Activated CD4-positive, alpha-beta T cell treated with anti-CD3 and anti-CD28 coated beads for 36 hours (primary cell): ENCODE measurements at places on chromosomes 2 and 18. TPM values are rescaled to one million over a fixed set of nuclear protein-coding genes. Genes with fewer than 3 reads are reported as not detected.

- no peak overlapping the region for H3K4me3 ChIP-seq
- peaks cover 5% of the 10 kb centered on the region for H3K27me3 ChIP-seq
- no peak for DNase-seq
- H3K36me3 ChIP-seq = peaks cover 5% of the 10 kb centered on the region
- H3K4me1 ChIP-seq = no peaks in the 10 kb centered on the region
Measured at GRCh38 chr2:20409039-20409438, 37.8 kb upstream of the RHOB start.

DNA sequence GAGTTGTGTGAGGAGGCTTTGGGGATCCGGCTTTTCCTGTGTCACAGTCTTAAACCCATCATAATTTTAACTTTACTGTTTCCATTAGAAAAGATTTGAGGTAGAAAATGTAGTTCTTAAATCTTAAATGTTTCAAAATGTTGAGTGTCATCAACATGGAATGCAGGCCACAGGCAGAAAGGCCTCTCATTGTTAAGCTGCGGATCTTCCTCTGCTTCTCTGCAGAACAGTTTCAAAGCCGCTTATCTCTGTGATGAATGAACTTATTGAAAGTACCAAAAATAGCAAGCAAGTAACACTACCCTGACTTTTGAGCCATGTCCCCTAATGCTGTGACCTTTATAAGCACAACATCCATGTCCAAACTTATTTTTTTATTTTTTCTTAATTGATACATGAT lies 1645.8 kb downstream of the DPP10 start:
- no peaks in the 10 kb centered on the region for H3K36me3 ChIP-seq
- H3K4me3 ChIP-seq = no peak overlapping the region
- no peak overlapping the region for H3K27ac ChIP-seq
- no peak for DNase-seq

- peaks cover 4% of the 10 kb centered on the region for H3K27me3 ChIP-seq
- H3K4me1 ChIP-seq = peaks cover 50% of the 10 kb centered on the region
- no peaks in the 10 kb centered on the region for H3K36me3 ChIP-seq
- no peak overlapping the region for H3K27ac ChIP-seq
- no peak overlapping the region for H3K4me3 ChIP-seq
- DNase-seq = peak; percentile 23
Measured at GRCh38 chr18:23986600-23987359, 27.8 kb upstream of the TTC39C start.

DNA sequence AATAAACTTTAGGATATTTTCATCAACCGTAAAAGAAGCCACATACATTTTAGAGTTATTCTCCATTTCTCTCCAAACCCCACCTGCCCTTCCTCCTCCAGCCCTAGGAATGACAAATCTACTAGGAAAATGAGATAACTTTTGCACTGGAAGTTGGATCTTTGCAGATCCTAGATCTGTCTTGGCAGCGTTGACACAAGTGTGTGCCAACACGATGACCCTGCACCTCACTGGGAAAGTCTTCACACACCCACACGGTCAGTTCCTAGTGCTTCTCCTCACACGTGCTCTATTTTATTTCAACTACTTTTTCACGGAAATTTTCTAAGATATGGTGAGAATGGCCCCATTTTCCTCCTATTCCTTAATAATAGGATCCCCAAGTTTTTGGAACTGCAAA lies 14.1 kb upstream of the HPCAL1 start:
- H3K27ac ChIP-seq = no peak overlapping the region
- H3K4me3 ChIP-seq = no peak overlapping the region
- DNase-seq = no peak
- no peaks in the 10 kb centered on the region for H3K4me1 ChIP-seq

GRCh38 chr2:47004905-47005495 lies 89.4 kb upstream of the MCFD2 start:
- H3K27ac ChIP-seq = no peak overlapping the region
- DNase-seq = no peak
- no peaks in the 10 kb centered on the region for H3K27me3 ChIP-seq
- no peaks in the 10 kb centered on the region for H3K4me1 ChIP-seq
- H3K36me3 ChIP-seq = peaks cover 17% of the 10 kb centered on the region
- no peak overlapping the region for H3K4me3 ChIP-seq

DNA sequence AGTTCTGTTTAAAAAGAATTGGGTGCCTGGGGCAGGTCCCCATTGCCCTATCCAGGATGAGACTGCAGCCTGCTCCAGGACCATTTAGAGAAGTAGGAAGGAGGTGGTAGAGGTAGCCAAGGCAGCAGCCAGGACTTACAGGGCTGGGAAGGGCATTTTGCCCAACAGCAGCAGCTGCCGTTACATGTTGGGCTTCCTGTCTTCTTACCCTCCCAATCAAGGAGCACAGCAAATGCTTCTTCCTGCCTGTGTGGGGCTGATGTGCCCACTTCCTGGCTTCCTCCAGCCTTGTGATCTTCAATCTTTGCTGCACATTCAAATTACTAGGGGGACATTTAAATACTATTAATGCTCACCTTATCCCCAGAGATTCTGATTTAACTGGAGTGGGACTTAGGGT lies 112.0 kb downstream of the QPCT start:
- H3K36me3 ChIP-seq = no peaks in the 10 kb centered on the region
- H3K27me3 ChIP-seq = no peaks in the 10 kb centered on the region
- DNase-seq = peak; percentile 34
- peaks cover 59% of the 10 kb centered on the region for H3K4me1 ChIP-seq
- no peak overlapping the region for H3K4me3 ChIP-seq
- H3K27ac ChIP-seq = peak overlapping the region; percentile 68

GRCh38 chr2:9462886-9463697 lies 11.3 kb upstream of the IAH1 start:
- peaks cover 9% of the 10 kb centered on the region for H3K4me1 ChIP-seq
- peaks cover 36% of the 10 kb centered on the region for H3K36me3 ChIP-seq
- no peak for DNase-seq
- H3K27me3 ChIP-seq = no peaks in the 10 kb centered on the region
- H3K4me3 ChIP-seq = no peak overlapping the region

DNA sequence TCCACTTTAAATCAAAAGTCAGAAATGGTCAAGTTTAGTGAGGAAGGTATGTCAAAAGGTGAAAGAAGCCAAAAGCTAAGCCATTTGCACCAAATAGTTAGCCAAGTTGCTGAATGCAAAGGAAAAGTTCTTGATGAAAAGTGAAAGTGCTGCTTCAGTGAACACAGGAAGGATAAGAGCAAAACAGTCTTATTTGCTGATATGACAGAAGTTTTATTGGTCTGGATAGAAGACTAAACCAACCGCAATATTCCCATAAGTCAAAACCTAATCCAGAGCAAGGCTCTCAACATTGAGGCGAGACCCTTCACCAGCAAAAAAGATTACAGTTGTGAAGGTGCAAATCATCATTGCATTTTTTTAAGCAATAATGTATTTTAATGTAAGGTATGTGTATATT lies 496.5 kb upstream of the LRATD1 start:
- no peaks in the 10 kb centered on the region for H3K36me3 ChIP-seq
- H3K4me1 ChIP-seq = no peaks in the 10 kb centered on the region
- no peak overlapping the region for H3K4me3 ChIP-seq
- DNase-seq = no peak

- no peak overlapping the region for H3K4me3 ChIP-seq
- no peak for DNase-seq
- H3K27ac ChIP-seq = no peak overlapping the region
- H3K36me3 ChIP-seq = no peaks in the 10 kb centered on the region
Measured at GRCh38 chr2:217527590-217528202, 475.1 kb downstream of the TNS1 start.

Gene NPAS2
- total RNA-seq = 12.0 TPM

- no peaks in the 10 kb centered on the region for H3K27me3 ChIP-seq
- DNase-seq = no peak
- peaks cover 39% of the 10 kb centered on the region for H3K36me3 ChIP-seq
- H3K4me1 ChIP-seq = no peaks in the 10 kb centered on the region
- H3K27ac ChIP-seq = no peak overlapping the region
- no peak overlapping the region for H3K4me3 ChIP-seq
Measured at GRCh38 chr18:79749251-79750191, 48.2 kb upstream of the KCNG2 start.

DNA sequence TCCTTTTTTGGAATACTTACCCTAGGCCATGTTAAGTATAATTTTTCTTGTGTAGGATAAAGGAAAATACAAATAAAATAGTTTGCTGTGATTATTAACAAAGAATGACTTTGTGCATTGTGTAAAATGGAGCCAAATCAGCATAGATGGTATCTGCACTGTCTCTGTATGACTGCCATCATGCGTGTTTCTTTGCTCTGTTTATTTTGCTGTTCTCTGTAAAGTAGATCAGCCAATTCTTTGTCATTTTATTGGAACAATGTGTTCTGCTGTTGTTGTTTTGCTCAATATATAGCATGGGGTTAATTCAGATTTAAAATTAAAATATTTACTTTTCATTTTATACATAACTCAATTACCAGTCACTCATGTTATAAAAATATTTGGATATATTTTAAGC lies 181.3 kb upstream of the UBE2E3 start:
- no peaks in the 10 kb centered on the region for H3K36me3 ChIP-seq
- DNase-seq = no peak
- peaks cover 4% of the 10 kb centered on the region for H3K27me3 ChIP-seq
- no peak overlapping the region for H3K27ac ChIP-seq
- no peak overlapping the region for H3K4me3 ChIP-seq

GRCh38 chr18:46220116-46220515 lies 115.9 kb downstream of the HAUS1 start:
- H3K36me3 ChIP-seq = peaks cover 39% of the 10 kb centered on the region
- no peak overlapping the region for H3K27ac ChIP-seq
- H3K4me1 ChIP-seq = peaks cover 79% of the 10 kb centered on the region
- H3K4me3 ChIP-seq = no peak overlapping the region

GRCh38 chr2:1360557-1361250 lies 52.6 kb upstream of the TPO start:
- no peaks in the 10 kb centered on the region for H3K36me3 ChIP-seq
- peaks cover 2% of the 10 kb centered on the region for H3K27me3 ChIP-seq
- no peak for DNase-seq

Gene EFHD1
- 0.23 TPM for total RNA-seq

- DNase-seq = no peak
- no peaks in the 10 kb centered on the region for H3K36me3 ChIP-seq
- H3K27ac ChIP-seq = no peak overlapping the region
- no peak overlapping the region for H3K4me3 ChIP-seq
Measured at GRCh38 chr2:6820903-6821584, 44.7 kb downstream of the CMPK2 start.

DNA sequence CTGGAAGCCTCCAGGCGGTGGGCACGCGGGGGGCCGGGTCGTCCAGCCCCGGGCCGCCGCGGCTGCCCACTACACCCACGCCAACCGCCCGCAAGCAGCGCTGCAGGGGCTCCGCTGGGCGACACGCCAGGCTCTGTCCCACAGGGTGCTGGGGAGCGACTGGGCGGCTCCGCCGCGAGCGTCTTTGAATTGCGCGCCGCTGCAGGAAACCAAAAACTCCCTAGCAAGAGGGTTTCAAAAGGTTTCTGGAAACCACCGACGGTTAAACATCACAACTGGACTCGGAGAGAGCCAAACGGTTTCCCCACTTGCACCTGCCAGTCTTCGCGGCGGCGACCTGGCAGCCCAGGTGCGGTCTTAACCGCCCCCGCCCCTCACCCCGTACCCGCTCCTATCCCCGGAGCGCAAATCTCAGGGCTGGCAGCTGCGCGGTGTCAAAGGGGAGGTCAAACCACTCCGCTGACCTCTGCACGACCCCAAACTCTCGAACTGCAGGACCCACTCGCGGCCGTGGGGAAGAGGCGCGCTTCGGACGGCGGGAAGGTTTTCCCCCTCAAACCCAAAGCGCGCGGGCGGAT lies 1.0 kb downstream of the CXCR4 start:
- H3K27ac ChIP-seq = peak overlapping the region; percentile 93
- peaks cover 2% of the 10 kb centered on the region for H3K27me3 ChIP-seq
- H3K36me3 ChIP-seq = peaks cover 46% of the 10 kb centered on the region
- peak overlapping the region; percentile 94 for H3K4me3 ChIP-seq
- DNase-seq = peak; percentile 78

- no peak for DNase-seq
- no peak overlapping the region for H3K27ac ChIP-seq
- H3K27me3 ChIP-seq = peaks cover 9% of the 10 kb centered on the region
- H3K4me3 ChIP-seq = no peak overlapping the region
- H3K4me1 ChIP-seq = no peaks in the 10 kb centered on the region
- H3K36me3 ChIP-seq = no peaks in the 10 kb centered on the region
Measured at GRCh38 chr2:883803-884748, 66.6 kb upstream of the SNTG2 start.

Gene COPS7B
- 53.6 TPM for total RNA-seq

GRCh38 chr2:20199633-20200270 lies 25.2 kb downstream of the SDC1 start:
- no peak overlapping the region for H3K4me3 ChIP-seq
- H3K36me3 ChIP-seq = no peaks in the 10 kb centered on the region
- H3K27me3 ChIP-seq = no peaks in the 10 kb centered on the region
- DNase-seq = no peak
- no peak overlapping the region for H3K27ac ChIP-seq

GRCh38 chr18:30280186-30280585 lies 762.4 kb downstream of the DSC3 start:
- H3K4me3 ChIP-seq = no peak overlapping the region
- no peaks in the 10 kb centered on the region for H3K27me3 ChIP-seq
- DNase-seq = no peak
- H3K36me3 ChIP-seq = no peaks in the 10 kb centered on the region

GRCh38 chr2:218315397-218315796 lies 23.1 kb upstream of the TMBIM1 start:
- H3K36me3 ChIP-seq = peaks cover 3% of the 10 kb centered on the region
- no peak overlapping the region for H3K4me3 ChIP-seq
- DNase-seq = no peak

- no peak for DNase-seq
- H3K36me3 ChIP-seq = no peaks in the 10 kb centered on the region
- H3K4me1 ChIP-seq = peaks cover 6% of the 10 kb centered on the region
- H3K27me3 ChIP-seq = no peaks in the 10 kb centered on the region
Measured at GRCh38 chr2:205193836-205194228, 488.5 kb upstream of the NRP2 start.

Gene KIF1A
- total RNA-seq = 8.2 TPM

GRCh38 chr2:239957681-239958472 lies 67.3 kb downstream of the NDUFA10 start:
- H3K36me3 ChIP-seq = peaks cover 18% of the 10 kb centered on the region
- H3K4me1 ChIP-seq = no peaks in the 10 kb centered on the region
- no peak overlapping the region for H3K27ac ChIP-seq
- no peak overlapping the region for H3K4me3 ChIP-seq

DNA sequence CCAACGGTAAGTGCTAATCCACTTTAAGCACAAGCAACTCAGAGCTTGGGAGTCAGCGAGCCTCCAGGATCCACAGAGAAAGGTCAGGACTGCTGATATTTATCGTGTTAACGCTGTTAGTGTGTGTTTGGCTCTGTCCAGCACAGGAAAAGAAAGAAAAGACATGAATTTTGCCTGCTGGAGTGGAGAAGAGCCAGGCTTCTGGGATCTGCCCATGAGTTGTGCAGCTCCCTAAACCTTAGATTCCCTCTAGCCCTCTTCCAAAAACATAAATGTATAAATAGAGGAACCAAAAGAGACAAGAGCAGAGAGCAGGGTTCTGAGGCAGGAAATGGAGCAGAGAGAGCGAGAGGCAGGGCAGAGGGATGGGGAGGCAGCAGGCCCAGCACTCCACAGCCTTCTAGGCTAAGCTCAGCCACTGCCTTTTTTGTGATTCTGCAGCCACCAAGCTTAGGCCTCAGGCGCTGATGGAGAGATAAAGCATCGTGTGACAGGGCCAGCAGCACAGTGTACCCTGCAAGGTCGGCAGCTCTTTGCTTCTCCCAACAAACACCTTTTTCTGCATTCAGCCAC lies 14.5 kb upstream of the MAT2A start:
- no peaks in the 10 kb centered on the region for H3K4me1 ChIP-seq
- H3K36me3 ChIP-seq = no peaks in the 10 kb centered on the region
- no peak overlapping the region for H3K4me3 ChIP-seq
- H3K27me3 ChIP-seq = peaks cover 12% of the 10 kb centered on the region
- no peak overlapping the region for H3K27ac ChIP-seq
- DNase-seq = no peak
